Natural killer cell (primary cell): ENCODE measurements at places on chromosomes 3 and 15.

DNA sequence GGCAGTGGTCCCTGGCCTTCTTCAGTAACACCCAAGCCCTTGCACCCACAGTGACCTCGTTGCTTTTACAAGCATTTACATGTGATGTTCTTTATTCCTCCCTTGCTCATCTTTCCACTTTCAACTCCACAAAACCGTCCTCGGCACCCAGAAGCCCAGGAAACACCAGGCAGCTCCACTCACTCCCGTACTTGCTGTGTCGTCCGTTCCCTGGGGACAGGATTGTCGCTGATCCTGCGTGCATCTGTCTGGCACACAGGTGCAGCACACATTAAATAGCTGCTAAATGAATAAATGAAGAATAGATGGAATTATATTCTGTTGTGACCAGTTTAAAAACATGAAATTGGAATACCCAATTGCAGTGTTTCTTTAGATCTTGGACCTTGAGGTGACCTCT is 119.6 kb downstream of the PGPEP1L start:
- no peak overlapping the region for H3K27ac ChIP-seq
- no peak for DNase-seq
- no peaks in the 10 kb centered on the region for H3K4me1 ChIP-seq
- H3K27me3 ChIP-seq = no peaks in the 10 kb centered on the region
- H3K4me3 ChIP-seq = no peak overlapping the region

DNA sequence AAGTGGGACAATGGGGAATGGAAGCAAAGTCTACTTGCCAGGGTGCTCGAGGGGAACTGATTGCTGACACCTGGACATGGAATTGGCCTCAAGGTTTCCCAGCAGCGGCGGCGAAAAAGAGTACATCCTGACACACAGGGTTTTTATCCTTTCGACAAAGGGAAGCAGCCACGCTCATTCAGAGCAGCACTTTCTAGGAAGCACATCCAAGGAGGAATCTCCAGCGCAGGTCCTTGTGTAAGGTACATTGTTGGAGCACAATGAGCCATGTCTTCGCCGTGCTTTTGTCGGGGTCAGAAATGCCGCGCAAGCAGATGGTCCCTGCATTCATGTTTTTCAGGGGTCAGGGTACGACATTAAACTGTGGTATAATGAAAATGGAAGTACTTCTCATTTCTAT is 16.8 kb downstream of the CACNA1D start:
- no peaks in the 10 kb centered on the region for H3K36me3 ChIP-seq
- DNase-seq = no peak
- H3K4me3 ChIP-seq = no peak overlapping the region

DNA sequence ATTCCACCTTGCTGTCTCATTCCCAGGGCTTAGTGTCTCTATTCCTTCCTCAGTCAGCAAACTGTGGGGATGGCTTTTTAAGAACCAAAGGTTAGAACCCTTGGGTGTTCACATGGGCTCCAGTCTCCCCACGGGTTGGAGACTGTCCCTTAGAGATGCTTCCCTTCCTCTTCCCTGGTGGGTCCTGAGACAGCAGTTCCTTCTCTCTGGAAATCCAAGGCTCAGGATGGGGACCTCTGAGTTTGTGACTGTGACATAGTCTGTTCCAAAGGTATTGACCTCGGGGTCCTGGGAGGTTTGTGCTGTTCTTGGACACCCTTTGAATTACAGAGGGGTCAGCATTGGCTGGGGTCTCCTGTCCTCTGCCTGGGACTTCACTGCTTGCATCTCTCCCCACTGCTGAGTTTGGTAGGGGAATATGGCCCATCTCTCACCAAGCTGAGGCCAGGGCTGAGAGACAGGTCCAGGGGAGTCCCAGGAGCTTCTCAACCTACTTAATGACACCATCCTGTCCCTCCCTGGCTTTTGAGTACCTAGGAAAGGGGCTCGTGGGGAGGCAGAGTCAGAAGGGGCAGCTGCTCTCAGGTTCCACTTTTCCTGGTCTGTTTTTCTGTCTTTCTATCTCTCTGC is 1.5 kb downstream of the GRM2 start:
- no peaks in the 10 kb centered on the region for H3K27me3 ChIP-seq
- H3K4me3 ChIP-seq = no peak overlapping the region
- H3K36me3 ChIP-seq = peaks cover 14% of the 10 kb centered on the region
- no peaks in the 10 kb centered on the region for H3K4me1 ChIP-seq
- H3K27ac ChIP-seq = no peak overlapping the region

- peaks cover 23% of the 10 kb centered on the region for H3K27me3 ChIP-seq
- DNase-seq = no peak
- H3K27ac ChIP-seq = no peak overlapping the region
- H3K36me3 ChIP-seq = no peaks in the 10 kb centered on the region
- no peak overlapping the region for H3K4me3 ChIP-seq
- no peaks in the 10 kb centered on the region for H3K4me1 ChIP-seq
Observed at GRCh38 chr3:132038198-132038825, 3.5 kb upstream of the CPNE4 start.

DNA sequence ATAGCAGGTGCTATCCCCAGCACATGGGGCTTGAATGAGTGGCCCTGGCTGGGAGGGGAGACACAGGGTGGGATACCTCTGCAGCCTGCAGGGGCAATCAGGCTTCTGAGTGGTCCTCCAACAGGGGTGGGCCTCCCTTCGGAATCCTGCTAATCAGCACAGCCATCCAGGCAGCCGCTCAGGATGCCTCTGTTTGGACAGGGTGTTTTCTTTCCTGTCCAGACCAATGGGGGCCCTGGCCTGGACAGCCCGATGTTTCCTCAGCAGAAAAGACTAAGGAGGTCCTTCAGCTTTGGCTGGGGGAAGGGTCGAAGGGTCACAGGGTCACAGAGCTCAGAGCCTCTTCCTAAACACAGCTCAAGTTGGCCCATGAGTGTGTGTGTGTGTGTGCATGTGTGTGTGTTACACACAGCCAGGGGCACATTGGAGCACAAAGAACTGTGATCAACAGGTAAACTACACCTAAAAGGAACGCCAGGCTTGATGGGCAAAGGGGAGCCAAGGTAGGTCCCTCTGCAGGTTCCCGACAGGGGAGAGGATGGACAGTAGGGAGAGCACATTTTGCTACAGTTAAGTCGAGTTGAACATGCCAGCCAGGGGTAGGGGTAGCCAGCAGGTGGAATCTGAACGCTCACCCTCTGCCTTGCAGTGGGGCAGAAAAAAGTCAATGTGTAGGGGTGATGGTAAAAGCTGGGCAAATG is 1.1 kb upstream of the HAPLN3 start:
- no peak overlapping the region for H3K27ac ChIP-seq
- H3K4me1 ChIP-seq = peaks cover 29% of the 10 kb centered on the region
- H3K36me3 ChIP-seq = no peaks in the 10 kb centered on the region

- H3K4me1 ChIP-seq = no peaks in the 10 kb centered on the region
- no peaks in the 10 kb centered on the region for H3K36me3 ChIP-seq
- DNase-seq = no peak
- no peaks in the 10 kb centered on the region for H3K27me3 ChIP-seq
- H3K4me3 ChIP-seq = no peak overlapping the region
- no peak overlapping the region for H3K27ac ChIP-seq
Observed at GRCh38 chr3:145531548-145531947, 629.4 kb downstream of the PLOD2 start.

GRCh38 chr3:157782236-157782635 is 279.0 kb upstream of the VEPH1 start:
- no peaks in the 10 kb centered on the region for H3K36me3 ChIP-seq
- no peak overlapping the region for H3K27ac ChIP-seq
- DNase-seq = no peak
- no peaks in the 10 kb centered on the region for H3K4me1 ChIP-seq

GRCh38 chr3:142886940-142887339 is 1.9 kb downstream of the PCOLCE2 start:
- no peak for DNase-seq
- H3K27ac ChIP-seq = no peak overlapping the region
- no peak overlapping the region for H3K4me3 ChIP-seq

GRCh38 chr3:124498891-124499290 is 231.4 kb upstream of the UMPS start:
- no peak overlapping the region for H3K4me3 ChIP-seq
- no peaks in the 10 kb centered on the region for H3K4me1 ChIP-seq
- H3K36me3 ChIP-seq = no peaks in the 10 kb centered on the region
- DNase-seq = no peak
- H3K27me3 ChIP-seq = peaks cover 3% of the 10 kb centered on the region

DNA sequence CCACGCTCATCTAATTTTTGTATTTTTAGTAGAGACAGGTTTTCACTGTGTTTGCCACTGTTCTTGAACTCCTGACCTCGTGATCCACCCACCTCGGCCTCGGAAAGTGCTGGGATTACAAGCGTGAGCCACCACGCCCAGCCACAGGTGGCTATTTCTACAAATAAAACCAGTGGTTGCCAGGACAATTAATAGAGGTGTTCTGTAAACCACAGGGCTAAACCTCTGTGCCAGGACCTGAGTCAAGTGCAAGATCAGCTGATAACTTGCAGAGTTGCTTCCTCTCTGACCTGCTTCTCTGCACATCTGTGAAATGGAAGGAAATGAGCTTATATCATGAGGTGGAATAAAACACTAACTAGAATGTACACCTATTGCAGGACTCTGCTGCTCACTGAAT is 72.8 kb downstream of the CD200R1L start:
- DNase-seq = no peak
- no peaks in the 10 kb centered on the region for H3K27me3 ChIP-seq
- H3K4me1 ChIP-seq = peaks cover 36% of the 10 kb centered on the region
- H3K4me3 ChIP-seq = no peak overlapping the region
- H3K36me3 ChIP-seq = no peaks in the 10 kb centered on the region
- peak overlapping the region; percentile 25 for H3K27ac ChIP-seq

DNA sequence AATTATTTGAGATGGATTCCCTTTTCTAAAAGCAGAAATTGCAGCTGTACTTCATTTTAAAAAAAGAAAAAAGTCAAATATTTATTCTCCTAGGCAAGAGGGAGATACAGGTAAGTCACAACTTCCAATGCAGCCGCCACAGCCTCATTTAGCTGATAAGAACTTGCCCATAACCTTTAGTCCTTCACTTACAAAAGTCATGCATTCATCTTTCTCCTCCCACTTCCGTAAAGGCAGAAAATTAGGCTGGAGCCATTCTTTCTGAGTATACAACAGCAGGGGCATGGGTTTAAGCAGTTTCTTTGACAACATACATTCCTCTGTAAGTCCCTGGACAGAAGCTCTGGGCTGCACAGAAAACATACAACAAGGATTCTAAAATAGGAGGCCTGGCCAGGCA is 4.3 kb downstream of the SUCLG2 start:
- no peaks in the 10 kb centered on the region for H3K27me3 ChIP-seq
- no peak for DNase-seq
- H3K27ac ChIP-seq = no peak overlapping the region
- H3K4me3 ChIP-seq = no peak overlapping the region

DNA sequence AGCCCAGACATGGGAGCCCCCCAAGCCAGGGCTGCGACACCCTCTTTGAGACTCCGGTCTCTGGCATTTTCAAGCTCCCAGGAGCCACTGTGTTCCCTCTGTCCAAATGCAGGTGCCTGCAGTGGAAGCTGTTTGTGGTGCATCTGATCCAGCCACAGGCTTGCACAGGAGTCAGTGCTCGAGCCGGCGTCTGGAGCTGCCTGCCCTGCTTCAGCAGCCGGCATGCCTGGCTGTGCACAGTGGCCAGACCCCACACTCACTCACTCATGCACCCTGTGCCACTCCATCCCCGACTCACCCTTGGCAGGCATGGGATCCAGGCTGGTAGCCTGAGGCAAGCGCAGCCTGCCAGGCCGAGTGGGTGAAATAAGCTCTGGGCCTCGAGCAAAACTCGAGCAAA is 555.0 kb upstream of the CCDC54 start:
- DNase-seq = no peak
- H3K4me3 ChIP-seq = no peak overlapping the region
- no peaks in the 10 kb centered on the region for H3K4me1 ChIP-seq
- no peaks in the 10 kb centered on the region for H3K27me3 ChIP-seq

DNA sequence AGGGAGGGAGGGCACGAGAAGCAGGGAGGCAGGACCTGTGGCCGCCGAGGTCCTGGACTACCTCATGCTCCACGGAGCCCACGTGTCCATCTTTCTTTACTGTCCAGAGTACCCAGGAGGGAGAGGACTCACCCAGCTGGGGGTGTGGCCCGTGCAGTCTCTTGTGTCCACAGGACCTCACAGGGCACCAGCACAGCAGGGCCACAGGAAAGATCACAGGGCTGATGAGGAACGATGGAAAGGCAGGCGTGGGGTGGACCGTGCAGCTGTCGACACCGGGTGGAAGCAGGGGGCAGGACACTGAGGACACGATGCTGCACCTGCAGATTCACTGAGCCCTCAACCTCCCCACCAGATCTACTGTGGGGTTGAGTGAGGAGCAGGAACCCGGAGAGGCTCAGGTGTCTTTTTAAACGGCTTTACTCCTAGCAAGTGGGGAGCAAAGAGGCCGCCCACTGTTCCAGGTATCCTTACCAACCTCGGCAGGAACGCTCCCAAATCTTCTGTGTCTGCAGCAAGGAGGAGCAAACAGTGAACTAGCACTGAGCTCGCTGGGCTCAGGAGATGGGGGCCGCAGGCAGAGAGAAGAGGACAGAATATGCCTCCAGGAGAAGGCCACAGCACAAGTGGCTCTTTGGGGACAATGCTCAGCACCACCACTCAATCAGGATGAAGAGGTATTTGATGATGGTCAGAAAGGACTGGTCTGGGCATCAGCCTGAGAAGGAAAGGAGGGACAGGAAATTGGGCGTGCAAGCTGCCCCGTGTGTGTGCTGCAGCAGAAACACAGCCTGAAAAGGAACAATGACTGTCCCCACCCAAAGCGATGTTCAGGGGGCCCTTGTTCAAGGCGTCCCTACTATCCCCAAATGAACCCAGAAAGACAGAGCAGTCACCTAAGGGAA is 198.8 kb downstream of the XXYLT1 start:
- H3K27ac ChIP-seq = no peak overlapping the region
- H3K4me1 ChIP-seq = peaks cover 12% of the 10 kb centered on the region
- no peaks in the 10 kb centered on the region for H3K27me3 ChIP-seq
- H3K4me3 ChIP-seq = no peak overlapping the region

GRCh38 chr3:187889601-187890404 is 144.5 kb upstream of the BCL6 start:
- H3K27ac ChIP-seq = no peak overlapping the region
- H3K27me3 ChIP-seq = no peaks in the 10 kb centered on the region
- no peak overlapping the region for H3K4me3 ChIP-seq
- H3K36me3 ChIP-seq = no peaks in the 10 kb centered on the region

DNA sequence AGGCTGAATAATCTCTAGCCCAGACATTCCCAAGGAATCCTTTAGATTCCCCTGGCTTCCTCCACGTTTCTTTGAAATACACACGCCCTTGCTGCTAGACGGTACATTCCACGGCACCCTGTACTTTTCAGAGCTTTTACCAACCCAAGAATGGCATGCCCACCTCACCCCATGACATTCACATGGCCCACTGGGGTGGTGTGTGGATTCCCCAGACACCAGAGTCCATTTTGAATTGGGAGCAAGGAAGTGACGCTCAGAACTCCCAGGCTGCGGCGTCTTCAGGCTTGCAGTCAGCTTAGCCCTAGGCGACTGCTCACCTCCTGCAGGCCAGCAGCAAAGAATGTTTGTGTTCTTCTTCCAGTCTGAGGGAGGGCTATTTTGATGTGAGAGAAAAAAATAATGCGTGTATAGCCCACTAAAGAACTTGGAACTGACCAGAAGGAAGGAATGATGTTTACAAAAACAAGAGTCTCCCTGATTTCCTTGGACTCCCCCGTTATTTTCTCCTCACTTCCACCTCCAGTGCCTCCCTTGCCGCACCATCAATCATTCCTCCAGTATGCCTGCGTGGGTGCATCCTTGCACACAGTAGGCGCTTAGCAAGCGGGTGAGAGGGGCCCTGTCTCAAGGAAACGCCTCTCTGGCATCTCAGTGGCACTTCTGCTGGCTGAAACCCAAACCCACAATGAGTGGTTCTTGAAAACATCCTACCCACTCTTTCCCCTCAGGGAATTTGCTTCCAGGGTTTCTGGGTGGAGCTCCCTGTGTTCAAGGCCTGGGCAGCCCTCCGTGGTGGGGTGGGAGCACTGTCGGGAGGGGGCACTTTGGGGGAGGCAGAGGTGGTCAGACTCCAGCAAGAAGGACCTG is 59.9 kb downstream of the SMAD6 start:
- no peak for DNase-seq
- H3K27ac ChIP-seq = no peak overlapping the region
- no peaks in the 10 kb centered on the region for H3K4me1 ChIP-seq
- no peaks in the 10 kb centered on the region for H3K36me3 ChIP-seq
